Effector CD8-positive, alpha-beta T cell (primary cell): ENCODE measurements at places on chromosomes 7 and 10.

- DNase-seq = no peak
These were observed 162.2 kb upstream of the BMPER start for GRCh38 chr7:33742999-33743587.

- no peak for DNase-seq
These were observed 26.4 kb downstream of the CDK6 start for GRCh38 chr7:92809760-92810573.

DNA sequence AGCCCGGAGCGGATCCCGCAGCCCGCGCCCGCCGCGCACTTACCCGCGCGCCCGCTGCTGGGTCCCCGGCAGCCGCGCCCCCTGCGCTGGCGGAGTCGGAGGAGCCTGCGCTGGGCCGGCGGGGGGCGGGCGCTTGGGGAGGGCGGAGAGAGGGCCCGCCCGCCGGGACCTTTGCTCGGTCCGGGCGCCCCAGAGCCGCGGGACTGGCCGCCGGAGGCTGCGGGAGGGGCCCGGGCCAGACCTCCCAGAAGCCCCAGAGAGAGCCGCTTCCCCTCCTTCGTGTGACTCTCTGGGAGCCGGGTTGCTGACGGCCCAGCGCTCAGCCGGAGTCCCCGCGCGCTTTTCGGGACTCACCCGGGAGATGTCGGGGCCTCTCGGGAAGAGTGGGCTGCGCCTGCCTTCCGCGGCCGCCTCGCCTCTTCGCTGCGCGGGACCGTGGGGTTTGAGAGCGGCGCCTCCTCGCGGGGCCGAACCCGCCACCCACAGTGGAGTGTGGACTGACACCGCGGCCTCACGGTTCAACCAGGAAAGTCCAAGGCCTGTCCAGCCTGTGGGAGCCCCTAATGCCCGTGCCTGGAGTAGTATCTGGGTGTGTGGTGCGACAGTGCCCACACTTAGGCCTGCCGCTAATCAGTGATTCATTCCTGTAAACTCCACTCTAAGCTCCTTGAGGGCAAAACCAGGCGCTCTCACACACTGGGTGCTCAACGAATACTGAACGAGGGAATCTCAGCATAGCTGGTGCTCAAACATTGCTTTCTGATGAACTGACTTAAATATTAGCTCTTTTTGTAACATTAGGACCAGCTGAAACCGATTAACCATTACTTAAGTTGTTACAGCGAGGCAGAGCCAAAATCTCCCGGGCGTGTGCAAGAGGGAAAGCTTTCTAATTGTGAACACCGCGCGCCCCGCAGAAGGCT lies at the start of gene GSDME:
GSDME (minus strand) TSS at position 112 of the 923 bp plus-strand sequence. CDS start 7,690 bp downstream, outside the sequence.
- no peak for DNase-seq

DNA sequence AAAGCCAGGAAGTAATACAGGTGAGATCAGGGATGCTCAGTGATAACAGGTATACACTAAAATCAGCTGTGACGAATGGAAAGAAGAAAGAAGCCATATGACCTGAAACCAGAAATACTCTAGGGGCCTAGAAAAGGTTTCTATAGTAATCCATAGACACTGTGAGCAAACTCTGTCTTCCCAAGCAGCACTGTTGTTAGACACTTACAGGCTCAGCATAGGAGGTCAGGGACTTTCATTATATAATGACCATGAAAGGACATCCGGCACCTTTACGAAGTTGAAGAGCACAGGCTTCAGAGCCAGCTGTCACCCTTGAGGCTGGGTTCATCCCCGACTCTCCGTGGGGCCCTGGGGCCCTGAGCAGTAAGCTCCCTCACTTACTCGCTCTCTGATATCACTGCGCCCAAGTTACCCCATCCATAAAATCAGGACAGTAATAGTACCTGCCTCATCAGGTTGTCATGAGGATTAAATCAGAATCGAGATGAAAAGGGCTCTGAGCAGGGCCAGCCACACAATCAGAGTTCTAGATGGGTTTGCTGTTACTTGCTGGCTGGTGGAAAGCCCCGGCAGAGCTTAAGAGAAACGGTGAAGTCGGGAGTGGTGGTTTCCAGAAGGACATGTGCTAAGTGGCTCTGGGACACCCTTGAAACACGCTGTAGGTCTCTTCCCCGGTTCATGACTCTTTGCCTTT lies 79.5 kb downstream of the ITIH5 start:
- no peak for DNase-seq

DNA sequence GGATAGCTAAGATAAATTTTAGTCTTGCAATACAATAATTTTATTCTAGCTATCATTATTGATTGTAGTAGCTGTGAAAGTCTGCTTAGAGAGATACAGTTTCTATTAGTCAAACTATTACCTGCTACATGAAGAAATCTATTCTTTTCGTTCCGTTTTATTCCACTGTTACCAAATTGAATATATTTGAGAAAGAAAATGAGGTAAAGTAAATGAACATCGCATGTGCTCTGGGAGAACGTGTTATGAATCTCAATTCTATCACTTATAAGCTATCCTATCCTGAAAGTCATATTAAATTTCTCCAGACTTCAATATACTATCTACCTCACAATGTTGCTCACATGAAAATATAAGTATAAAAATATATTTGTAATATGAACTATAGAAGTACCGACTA lies 21.3 kb downstream of the GRM3 start:
- DNase-seq = no peak

DNA sequence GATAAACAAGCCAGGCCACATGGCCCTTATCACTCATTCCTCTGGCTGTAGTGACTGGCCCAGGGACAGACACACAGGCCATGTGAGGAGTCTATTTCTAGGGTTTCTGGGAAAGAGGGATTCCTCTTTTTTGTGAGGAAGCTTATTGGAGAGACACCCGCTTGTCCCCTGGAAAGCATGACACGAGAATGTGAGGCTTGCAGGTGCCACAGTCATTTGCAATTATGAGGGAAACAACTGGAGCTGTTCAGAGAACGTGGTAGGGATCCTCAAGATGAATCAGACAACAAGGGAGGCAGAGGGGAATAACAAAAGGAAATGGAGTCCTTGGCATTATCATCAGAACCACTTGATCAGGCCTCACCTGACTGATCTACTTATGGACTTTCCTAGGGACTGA lies 64.5 kb downstream of the ADCYAP1R1 start:
- DNase-seq = no peak

DNA sequence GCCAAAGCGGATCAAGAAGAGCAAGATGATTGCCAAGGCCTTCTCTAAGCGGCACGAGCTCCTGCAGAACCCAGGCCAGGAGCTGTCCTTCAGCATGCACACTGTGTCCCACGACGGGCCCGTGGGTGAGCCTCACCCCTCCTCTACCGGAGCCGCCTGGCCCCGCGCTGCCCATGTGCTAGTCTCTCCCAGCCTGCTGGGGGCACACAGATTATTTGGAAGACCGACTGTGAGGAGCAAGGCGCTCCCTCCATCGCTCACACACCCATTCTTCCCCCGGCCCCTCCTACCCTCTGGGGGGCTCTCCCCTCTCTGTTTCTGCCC lies 13.9 kb upstream of the AHCYL2 start:
- DNase-seq = no peak

DNA sequence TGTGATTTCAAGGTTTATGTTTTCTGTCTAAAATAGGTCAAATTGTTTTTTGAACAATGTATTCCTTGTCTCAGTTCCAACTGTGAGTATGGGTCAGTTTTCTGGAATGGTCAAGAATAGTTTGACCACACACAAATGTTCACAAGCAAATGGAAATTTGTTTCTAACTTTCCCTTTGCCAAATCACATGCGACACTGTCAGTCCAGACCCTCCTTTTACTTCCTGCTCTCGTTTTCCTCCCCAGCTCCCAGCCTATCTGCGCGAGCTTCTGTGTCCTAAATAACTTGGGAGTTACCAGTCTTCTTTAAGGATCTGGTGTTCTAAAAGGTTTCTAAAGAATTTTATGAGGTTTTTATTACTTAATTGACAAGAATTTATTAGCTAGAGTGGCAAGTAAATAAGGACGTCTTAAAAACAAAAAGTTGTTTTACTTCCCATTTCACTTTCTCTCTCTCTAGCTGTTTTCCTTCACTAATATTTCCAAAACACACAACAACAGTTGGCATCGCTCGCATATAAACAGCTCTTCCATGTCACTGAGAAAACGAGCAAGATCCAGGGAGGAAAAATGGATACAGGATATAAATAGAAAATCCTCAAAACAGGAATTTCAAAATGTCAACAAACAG lies 266.1 kb upstream of the KLF6 start:
- no peak for DNase-seq

- DNase-seq = no peak
These were observed 300.5 kb upstream of the ZMIZ1 start for GRCh38 chr10:78768041-78768835.

- DNase-seq = no peak
These were observed 63.7 kb downstream of the TACC2 start for GRCh38 chr10:122052701-122053100.

GRCh38 chr10:34213193-34213804 lies 601.8 kb downstream of the PARD3 start:
- no peak for DNase-seq

GRCh38 chr10:45526309-45526905 lies 146.2 kb downstream of the ZFAND4 start:
- DNase-seq = no peak

DNA sequence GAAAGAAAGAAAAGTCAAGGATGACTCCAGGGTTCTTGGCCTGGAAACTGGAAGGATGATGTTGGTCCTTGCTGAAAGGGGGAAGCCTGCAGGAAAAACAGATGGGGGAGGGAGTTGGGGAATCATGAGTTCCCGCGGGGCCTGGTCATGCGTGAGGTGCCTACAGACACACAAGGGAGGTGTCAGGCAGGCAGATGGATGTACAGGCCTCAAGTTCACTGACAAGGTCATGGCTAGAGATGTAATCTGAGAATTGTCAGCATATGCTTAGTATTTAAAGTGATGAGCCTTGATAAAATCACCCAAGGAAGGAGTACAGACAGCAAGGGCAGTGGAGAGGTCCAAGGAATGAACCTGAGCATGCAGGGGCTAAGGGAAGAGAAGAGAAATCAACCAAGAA lies 46.8 kb downstream of the DLG5 start:
- no peak for DNase-seq

DNA sequence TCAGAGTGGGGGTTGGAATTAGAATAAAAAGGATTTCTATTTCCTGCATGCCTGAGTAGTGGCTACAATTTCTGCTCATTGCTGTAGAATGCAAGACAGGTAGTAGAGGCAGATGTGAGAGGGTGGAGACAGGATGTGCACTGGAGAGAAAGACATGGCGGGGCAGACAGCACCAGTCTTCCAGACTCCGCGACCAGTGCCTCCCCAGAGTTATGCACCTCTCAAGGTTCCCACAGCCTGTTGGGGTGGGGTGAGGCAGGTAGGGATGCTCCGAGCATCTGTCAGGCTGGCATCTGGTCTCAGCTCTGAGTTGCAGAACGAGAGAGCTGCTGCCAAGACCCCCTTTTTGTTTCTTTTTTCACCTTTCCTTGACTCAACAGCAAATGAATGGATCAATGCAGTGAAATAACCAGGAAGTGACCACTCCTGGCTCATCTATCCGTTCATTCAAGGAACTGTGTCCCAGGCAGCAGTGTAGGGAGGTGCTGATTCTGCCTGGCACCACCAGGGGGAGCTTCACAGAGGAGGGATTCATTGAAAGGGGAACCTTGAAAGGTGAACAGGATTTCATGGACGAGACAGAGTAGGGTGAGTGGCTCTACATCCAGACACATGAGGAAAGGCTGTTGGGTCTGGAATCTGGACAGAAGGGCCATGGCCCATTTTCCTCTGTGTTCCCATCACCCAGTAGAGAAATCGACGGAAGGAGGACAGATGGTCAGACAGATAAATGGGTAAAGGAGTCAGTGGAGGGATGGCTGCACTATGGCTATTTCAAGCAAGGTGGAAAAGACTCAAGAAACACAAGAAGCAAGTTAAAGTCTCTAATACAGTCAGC lies 17.2 kb upstream of the SLC18A3 start:
- DNase-seq = peak; percentile 17

DNA sequence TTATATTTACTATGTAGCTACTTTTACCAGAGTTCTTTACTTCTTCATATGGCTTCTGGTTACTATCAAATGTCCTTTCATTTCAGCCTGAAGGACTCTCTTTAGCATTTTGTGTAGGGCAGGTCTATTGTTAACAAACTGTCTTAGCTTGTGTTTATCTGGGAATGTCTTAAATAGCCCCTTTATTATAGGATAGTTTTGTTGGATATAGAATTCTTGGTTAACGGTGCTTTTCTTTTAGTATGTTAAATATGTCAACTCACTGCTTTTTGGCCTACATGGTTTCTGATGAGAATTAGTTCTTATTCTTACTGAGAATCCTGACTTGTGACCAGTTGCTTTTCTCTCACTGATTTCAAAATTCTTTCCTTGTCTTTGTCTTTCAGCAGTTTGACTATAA lies 169.0 kb downstream of the ADK start:
- DNase-seq = no peak

DNA sequence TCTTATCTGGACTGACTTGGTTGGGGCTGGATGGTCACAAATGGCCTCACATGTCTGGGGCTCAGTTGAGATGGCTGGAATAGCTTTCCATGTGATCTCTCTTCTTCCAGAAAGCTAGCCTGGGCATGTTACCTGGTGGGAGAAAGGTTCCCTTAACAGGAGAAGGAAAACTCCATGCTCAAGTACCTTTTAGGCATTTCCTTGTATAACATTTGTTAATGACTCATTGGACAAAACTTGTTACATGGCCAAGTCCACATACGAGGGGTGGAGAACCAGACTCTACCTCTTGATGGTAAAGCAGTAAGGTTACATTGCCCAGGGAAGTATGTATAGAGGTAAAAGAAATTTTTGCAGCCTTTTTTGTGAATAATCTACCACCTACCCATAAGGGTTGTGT lies 826.4 kb downstream of the LRMDA start:
- DNase-seq = no peak

- DNase-seq = no peak
These were observed 176.2 kb downstream of the PTPRN2 start for GRCh38 chr7:158411232-158411950.

DNA sequence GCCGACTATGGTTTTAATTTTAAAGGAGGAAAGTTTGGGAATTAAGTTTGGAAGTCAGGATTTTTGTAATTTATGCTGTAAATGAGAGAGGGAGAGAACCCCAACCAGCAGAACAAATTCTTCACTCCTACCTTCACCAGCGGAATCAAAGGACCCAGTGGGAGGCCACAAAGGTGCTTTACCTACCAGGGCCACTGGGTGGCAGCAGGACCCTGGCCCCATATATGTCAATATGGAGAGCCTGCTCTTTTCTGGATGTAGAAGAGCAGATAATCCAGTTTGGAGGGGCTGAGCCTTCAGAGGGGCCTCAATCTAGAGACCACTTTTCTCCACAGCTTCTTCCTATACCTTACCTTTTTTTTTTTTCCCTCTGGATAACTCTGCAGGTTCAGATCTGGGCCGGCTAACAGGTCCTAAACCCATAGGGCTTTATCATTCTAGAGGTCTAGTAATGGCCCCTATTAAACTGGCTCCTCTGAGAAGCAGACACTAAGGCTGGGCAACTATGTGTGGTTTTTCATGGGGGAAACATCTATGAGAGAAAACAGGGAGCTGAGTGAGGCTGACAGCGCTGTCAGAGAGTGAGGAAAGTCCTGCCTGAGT lies 8.5 kb upstream of the SCD start:
- peak; percentile 69 for DNase-seq

- no peak for DNase-seq
These were observed 97.3 kb downstream of the PPP1R9A start for GRCh38 chr7:95004618-95005247.
